Common myeloid progenitor, CD34-positive (primary cell): ENCODE measurements at places on chromosomes 6 and 20.
A peak's percentile ranks its signal among the peaks of the same experiment; 100 is the strongest.

- no peak for DNase-seq
These were observed 89.0 kb upstream of the KCNK16 start for GRCh38 chr6:39411465-39411864.

DNA sequence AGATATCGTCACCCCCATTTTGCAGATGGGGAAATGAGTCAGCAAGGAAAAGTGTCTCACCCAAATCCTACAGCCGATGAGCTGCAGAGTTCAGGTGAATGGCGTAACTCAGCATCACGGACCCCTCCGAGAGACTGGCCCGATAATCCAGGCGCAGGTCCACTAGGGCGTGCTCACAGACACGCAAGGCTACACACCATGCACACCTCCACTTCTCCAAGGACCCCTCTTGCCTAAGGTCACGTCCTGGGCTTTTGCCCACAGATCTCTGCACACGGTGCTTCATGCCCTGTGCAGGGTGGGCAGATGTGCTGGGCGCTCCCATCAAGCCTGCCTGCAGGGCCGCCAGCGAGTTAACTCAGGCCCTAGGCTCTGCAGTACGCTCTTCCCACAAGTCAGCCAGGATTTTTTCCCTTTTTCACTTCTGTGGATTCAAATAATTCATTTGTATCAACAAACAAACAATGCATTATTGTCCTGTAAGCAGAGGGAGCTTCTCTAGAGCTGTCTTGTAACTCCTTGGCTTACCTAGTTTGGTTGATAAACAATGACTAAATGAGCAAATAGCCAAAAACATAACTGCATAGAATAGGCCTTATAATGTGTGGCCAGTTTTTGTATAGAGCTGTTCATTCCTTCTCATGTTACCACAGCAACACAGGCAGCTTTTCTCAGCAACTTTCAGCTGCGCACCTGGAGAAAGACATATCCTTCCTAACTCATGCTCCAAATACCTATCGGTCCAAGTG lies 139.1 kb downstream of the AGPAT4 start:
- no peak for DNase-seq

- no peak for DNase-seq
These were observed 5.6 kb downstream of the CD93 start for GRCh38 chr20:23080521-23080920.

- peak; percentile 9 for DNase-seq
These were observed 2.6 kb downstream of the HCRTR2 start for GRCh38 chr6:55176958-55177357.

DNA sequence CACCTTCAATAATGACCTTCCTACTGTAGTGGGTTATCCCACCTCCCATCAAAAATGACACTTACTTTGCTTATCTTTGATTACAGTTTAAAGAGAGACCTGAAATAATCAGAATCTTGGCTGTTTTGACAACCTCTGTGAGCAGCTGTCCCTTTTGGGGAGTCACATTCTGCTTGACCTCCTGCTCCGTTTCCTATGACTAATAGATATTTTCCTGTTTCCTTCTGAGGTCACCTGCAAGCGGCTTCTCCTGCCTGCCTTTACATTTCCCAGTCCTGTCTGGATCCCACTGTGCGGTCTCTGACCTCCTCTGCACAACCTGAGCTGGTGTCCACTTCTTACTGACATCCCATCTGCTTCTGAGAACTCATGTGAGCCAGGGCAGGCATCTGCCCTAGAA lies 54.2 kb downstream of the TRAM2 start:
- DNase-seq, result no peak

GRCh38 chr6:104837158-104837557 lies 22.6 kb downstream of the HACE1 start:
- no peak for DNase-seq

DNA sequence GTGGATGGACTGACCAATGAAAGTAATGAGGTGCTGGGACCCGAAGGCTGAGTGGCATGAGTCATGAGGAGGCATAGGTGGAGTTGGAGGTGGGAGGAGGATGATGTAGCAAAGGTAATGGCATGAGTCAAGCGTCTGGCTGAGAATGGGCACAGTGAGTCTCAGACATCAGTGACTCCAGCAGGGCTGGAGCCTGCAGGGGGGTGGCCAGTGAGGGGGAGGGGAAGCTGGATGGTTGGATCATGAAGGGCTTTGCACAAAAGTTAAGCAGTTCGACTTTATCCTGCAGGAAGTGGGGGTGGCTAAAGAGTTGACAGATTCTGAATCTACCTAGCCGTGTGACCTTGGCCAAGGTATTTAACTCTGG lies 99.0 kb upstream of the IYD start:
- DNase-seq, result no peak

DNA sequence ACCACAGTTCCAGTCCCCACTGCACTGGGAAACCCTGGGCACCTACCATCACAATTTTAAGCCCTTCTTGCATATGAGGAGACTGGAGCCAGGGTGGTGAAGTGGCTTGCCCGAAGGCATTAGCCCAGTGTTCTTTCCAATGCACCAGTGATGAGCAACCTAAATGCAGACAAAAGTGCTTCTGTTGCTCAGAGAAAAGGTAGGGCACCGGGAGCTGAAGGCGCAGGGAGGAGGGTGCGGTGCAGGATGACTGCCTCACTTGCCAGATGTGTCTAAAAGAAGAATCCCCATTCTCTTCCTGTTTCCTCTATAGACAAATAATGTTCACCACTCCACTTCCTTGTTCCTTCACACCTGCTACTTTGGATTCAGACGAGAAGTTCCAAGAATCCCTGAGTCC lies 86.5 kb downstream of the QRSL1 start:
- DNase-seq, result no peak

DNA sequence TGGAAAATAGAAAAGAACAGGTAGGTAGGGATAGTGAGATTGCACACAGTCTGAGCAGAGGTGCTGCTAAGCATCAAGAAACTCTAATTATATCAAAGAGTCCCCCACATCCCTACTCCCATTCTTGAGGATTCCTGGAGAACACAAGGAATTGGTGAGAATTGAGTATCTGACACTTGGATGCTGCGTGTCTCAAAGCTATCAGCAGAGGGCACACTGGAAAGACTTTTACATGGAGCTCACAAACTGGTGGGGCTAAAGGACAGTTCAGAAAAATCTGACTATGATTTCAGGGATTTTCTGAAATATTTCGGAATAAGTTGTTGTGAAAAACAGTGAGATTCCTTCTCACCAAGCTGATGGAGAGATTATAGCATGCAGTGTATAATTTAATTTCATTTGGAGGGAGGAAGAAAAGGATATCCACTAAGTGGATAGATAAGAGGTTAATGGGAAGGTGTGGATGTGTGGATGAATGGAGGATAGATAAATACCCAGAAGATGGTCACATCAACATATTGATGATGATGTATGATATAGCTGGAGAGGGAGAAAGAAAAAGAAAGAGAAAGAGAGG lies 215.4 kb upstream of the DEFB112 start:
- DNase-seq, result no peak

DNA sequence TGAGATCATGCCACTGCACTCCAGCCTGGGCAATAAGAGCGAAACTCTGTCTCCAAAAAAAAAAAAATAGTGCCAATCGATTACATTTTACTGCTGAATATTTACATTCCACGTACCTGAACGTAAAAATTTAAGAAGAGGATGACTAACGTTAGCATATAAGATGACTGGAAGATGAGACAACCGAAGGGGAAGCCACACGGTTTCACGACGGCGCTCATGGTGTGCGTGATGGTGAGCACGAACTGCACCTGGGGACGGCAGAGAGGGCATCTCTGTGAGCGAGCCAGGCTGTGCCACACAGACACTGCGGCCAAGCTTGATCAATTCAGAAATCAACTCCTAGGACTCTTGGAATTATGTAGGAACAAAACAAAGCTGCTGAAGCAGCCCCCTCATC lies 54.5 kb downstream of the ELOVL2 start:
- no peak for DNase-seq

- DNase-seq, result no peak
These were observed 126.0 kb downstream of the MTHFD1L start for GRCh38 chr6:150991487-150991886.

GRCh38 chr6:64553249-64553786 lies 917.7 kb downstream of the PHF3 start:
- no peak for DNase-seq

GRCh38 chr6:56101141-56101553 lies 146.2 kb downstream of the COL21A1 start:
- peak; percentile 46 for DNase-seq

DNA sequence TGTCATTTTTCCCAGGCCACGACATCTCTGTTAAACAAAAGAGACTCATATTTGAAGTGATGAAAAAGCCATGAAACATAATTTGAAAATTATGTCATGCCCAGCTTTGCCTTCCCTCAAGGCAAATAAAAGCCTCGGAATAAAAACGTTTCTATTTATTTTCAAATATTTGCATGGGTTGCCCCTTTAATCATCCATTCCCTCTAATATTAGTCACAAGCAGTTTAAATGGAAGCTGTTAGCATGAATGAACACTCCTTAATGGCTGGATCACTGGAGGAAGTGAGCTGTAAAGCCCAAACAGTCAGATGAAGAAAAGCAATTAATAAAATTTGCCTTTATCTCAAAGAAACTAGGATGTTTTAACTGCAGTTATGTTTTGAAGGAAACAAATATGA lies 69.3 kb upstream of the STMND1 start:
- DNase-seq, result no peak

DNA sequence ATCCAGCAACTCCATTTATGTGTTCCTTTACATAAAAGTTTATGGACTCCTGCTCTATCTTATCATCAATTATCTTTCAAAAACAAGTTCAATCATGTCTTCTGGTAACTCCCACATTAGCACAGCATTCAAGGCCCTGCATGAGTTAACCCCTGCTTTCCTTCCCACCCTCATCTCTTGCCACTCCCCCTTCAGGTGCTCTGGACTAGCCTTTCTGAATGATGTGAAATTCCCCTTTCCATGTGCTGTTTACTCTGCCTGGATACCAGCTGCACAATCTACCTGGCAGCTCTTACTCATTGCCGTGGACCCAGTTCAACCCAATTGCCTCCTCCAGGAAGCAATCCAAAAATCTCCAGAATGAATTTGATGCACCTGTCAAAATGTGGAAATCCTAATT lies 11.9 kb downstream of the ADGRF4 start:
- no peak for DNase-seq

GRCh38 chr6:81996414-81996813 lies 243.9 kb upstream of the TENT5A start:
- peak; percentile 39 for DNase-seq

DNA sequence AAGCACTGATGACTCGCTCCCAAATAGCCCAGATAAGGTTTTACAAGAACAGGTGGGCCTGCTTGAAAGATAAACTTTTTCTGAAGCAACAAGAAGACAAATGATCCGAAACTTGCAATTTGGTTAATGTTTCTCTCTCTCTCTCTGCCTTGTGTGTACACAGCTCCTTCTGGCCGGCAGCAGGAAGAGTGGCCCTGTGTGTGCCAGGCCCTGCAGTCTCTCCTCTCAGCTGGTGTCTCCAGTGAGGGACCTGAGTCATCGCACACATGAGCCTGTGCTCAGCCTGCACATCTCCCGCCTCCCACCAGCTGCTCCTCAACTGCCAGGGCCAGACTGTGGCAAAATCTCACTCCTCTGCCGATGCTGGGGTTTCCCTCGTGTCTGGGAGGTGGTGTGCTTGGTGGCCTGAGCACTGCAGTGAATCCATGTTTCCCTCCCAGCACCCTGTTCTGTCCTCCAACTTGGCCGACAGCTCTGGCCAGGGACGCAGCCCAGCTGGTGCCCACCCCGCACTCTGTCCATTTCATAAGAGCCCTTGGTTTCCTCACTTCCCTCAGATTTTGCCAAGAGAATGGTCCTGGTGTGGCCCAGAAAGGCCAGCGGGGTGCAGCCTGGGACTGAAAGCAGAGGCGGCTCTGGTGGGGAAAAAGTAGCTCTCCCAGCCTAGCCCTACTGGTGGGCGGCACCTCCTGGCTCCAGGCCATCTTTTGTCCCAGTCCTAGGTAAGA lies 49.4 kb downstream of the ERMARD start:
- DNase-seq, result no peak
